Stimulated activated CD8-positive, alpha-beta memory T cell treated with anti-CD3 and anti-CD28 coated beads, Interleukin-2, amount 100 ng/mL, for 1 hour (primary cell): ENCODE measurements at places on chromosomes 4 and X.

- no peak for DNase-seq
Observed at GRCh38 chr4:13174001-13174400, 310.1 kb downstream of the RAB28 start.

DNA sequence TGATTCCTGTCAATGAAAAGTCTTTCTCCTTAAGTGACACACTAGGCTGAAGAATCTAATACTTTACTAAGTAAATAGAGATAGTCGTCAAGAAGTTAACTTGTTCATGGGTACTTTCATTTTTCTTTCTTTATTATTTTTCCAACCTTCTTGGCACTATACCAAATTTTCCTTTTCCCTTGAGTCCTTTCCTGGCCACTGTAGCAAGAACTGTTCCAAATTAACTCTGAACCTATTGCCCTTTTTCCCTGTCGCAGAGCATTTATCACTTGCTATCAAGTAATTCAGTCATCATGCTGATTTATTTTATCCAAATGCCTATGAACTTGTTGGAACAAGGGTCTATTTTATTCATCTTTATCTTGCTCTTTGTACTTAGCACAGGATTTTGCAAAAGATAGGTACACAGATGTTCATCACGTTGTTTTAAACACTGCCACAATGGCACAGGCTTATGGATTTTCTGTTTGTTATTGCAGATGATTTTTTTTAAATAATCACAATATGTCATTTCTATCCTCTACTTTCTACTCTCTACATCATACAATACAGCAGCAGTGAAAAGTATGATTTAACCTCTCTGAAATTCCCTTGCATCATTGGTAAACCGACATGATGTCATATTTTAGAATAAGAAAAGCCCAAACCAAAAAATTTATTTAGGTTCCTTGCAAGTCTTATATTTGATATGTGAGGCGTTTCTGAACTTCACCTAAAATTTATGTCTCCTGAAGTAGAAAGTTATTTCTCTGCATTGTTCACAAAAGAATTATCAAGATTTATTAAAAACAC lies 2352.3 kb downstream of the PCDH7 start:
- no peak for DNase-seq

- DNase-seq: no peak
Observed at GRCh38 chrX:130680164-130681035, 222.6 kb downstream of the ENOX2 start.

GRCh38 chr4:182862141-182862875 lies 54.9 kb downstream of the DCTD start:
- DNase-seq: no peak

DNA sequence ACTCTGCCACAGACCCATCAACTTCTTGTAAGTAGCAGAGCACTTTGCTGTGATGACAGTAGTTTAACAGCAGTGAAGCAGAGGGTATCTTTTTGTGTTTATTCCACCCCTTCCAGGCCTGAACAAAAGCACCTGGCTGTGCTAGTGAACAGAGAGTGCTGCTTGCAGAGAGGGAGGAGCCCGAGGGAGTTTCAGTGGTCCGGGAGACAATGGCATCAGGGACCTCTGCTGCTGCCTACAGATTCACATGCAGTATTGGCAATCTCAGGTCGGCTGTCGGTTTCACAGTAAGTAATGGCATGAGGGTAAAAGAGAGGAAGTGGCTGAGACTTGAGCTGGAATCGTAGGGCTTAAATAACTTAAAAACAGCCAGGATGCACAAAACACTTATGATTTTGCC lies 755.8 kb downstream of the RPA4 start:
- DNase-seq: no peak

DNA sequence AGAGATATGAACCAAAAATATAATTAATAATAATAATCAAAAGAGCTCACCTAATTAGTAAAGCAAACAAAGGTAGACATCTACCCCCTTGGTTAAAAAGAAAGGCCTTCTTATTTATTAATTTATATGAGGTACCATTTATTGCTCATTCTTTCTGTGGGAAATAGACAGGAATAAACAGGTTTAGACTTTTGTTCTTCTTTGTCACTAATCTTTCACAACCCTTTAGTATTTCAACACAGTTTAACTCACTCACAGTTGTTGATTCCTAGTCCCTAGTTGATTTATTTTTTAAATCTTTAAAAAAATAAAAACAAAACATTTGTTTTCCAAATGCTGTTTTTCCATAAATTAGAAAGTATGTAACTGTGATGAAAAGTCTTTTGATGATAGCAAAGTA lies 5.6 kb downstream of the PPARGC1A start:
- DNase-seq: no peak

- no peak for DNase-seq
Observed at GRCh38 chrX:122835886-122836285, 348.2 kb upstream of the GRIA3 start.

DNA sequence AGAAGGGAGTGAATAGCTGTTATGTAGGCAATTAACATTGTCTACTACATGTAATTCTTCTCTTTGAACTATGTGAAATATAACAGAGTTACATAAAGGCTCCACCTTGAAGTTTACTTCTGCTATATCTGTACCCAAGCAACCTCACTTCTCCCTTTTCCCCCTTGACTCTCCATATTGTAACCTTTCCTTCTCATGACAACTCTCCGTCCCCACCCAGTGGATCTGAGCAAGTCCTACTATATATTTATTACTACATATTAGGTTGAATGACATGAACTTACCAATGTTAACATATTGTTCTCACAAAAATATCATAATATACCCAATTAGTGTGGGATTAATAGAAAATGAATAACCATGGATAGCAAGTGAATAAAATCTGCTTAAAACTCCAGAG lies 93.2 kb upstream of the ATP8A1 start:
- peak; percentile 1 for DNase-seq

- no peak for DNase-seq
Observed at GRCh38 chr4:155119006-155119405, 89.4 kb upstream of the NPY2R start.

DNA sequence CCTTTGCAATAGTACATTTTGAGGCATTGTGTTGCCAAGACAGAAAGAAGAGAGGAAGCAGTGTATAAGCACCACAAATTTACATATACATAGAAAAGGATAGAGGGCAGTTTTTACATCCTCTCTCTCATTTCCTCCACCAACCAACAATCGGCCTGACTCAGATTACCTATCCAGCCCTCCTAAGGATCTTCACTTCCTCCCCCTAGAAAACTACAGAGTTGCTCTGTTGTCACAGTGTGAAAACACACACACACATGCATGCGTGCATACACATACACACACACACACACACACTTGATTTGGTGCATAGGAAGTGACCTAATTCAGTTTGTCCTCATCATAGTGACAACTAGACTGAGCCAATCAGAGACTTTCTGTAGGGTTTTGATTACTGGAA lies 98.8 kb upstream of the SPRY1 start:
- no peak for DNase-seq

GRCh38 chr4:24657768-24658617 lies 73.6 kb upstream of the DHX15 start:
- no peak for DNase-seq

- no peak for DNase-seq
Observed at GRCh38 chr4:121025540-121025939, 46.8 kb downstream of the NDNF start.

- no peak for DNase-seq
Observed at GRCh38 chr4:175776217-175776616, 35.8 kb downstream of the GPM6A start.

DNA sequence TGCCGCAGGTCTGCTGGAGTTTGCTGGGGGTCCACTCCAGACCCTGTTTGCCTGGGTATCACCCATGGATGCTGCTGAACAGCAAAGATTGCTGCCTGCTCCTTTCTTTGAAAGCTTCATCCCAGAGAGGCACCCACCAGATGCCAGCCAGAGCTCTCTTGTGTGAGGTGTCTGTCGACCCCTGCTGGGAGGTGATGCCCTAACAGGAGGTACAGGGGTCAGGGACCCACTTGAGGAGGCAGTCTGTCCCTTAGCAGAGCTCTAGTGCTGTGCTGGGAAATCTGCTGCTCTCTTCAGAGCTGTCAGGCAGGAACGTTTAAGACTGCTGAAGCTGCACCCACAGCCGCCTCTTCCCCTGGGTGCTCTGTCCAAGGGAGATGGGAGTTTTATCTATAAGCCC lies 162.7 kb downstream of the NAF1 start:
- DNase-seq: no peak

DNA sequence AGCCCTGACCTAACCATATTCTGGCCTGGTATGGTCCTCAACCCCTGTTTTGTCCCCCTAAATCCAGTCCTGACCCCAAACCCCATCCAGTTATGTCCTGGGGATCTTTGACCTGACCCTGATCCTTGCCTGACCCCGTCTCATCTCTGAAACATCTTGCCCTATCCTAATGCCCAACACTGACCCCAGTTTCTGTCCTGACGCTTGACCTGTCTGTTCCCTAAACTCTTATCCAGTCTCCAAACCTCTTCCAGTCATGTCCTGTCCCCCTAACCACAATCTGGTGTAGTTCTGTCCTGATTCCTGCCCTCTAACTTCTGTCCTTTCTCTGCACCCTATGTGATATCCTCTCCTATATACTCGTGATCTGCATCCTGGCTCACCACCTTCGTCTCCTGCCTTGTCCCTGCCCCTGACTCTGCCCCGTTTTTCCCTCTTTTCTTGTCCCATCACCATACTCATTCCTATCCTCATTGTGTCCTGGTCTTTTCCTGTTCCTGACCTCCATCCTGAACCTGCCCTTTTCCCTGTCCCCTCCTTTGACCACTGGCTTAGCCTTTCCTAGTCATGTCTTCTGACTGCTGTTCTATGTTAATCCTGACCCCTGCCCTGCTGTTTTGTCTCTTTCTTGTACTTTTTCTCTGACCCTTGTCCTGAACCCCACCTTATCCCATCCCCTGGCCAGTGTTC lies 4.6 kb upstream of the CCDC120 start:
- no peak for DNase-seq

DNA sequence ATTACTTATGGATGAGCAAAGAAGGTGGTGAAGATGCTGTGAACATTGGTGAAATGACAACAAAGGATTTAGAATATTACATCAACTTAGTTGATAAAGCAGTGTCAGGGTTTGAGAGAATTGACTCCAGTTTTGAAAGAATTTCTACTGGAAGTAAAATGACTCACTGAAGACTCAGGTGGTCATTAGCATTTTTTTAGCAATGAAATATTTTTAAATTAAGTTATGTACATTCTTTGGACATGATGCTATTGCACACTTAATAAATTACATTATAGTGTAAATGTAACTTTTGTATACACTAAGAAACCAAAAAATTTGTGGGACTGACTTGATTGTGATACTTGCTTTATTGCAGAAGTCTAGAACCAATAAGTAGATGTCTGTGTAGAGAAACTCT lies 56.9 kb downstream of the USO1 start:
- no peak for DNase-seq

DNA sequence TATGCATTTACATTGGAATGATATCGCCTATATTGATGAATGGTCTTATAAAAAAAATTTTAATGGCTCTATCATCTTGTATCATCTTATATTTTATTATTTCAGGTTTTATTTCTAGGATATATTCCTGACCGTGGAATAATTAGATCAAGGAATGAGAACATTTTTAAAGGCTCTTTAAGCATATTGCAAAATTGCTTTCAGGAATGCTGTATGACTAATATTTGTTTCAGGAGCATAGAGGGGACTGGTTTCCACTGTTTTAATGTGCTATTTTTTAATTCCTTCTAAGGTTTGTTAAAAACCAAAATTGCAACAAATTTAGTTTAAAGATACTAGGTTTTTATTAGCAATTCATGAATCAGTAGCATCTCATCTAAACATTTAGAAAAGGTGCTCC lies 120.2 kb downstream of the BMPR1B start:
- DNase-seq: no peak

DNA sequence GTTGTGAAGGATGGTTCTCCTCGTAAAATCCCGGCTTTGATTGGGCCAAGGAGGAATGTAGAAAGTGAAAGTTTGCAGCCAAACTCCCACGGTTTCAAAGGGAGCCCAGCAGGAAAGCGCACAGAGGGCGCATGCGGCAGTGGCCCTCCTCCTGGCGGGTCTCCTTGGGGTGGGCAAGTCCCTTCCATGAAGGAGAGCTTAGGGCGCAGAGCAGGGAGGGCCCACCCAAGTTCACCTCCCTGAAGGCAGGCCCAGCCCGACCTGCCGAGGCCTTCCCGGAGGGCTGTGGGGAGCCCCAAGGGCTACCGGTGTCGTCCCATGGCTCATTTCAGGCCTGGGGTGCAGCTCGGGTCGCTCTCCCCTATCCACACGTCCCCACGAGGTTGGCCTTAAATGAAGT lies 2.0 kb downstream of the PDZD4 start:
- no peak for DNase-seq

- DNase-seq: no peak
Observed at GRCh38 chrX:74420196-74421035, 877 bp upstream of the SLC16A2 start.

DNA sequence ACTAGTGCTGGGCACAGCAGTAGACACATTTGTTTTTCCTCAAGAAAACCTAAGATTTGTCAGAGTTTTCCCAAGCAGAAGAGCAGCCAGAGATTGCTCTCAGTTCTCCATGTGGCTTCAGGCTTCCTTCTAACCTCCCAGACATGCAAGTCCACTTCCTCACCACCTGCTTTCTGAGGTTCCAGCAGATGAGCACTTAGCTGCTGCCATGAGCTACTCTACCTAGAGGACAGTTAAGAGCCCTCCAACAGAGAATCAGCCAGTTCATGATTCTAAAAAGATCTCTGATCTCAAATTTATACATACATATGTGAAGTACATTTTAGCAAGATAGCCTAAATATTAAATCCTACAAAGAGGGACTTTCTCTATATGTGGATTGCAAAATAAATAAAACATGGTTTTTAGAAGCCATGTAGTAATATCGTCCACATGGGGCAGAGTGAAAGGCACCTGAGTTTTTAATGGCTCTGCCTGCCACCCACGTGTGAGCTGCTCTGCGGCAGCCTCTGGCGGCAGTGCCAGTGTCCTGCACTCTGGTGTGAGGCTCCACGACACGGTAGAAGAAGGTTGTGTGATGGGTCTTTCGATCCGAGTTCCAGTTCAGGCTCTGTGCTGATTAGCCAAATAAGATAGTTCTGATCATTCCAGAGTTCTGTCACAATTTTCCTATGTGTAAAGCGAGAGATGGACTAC lies 10.3 kb downstream of the CYP4V2 start:
- DNase-seq: peak; percentile 23

DNA sequence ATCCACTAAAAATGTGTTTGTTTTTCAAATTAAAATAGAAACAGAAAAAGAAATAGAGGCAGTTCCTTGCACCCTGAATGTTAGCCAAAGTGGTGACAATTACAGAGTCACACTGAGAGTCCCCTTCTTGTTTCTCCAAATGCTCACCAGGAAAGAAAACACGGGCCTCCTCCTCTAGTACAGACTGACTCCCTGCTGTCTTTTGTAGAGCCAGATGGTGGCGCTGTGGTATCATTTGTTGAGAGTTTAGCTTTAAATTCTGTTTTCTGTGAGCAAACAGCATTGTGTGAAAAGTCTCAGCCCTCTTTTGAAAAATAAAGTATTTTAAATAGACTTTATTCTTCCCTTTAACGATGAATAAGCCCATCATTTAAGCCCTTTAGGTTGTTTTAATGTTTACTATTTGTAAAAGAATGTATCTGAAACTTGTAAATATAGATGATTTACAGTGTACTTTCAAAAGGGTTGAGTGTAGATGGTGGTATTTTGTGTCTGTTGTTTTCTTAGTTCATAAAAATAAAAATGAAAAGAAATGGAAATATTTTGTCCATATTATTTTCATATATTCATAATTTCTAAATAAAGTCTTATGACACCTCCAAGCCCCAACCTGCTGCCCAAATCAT lies 36.9 kb upstream of the ATOH1 start:
- no peak for DNase-seq

GRCh38 chr4:83293305-83294046 lies 8.9 kb upstream of the COQ2 start:
- no peak for DNase-seq
